M059J (cell line): ENCODE measurements at places on chromosomes 12 and 14.

DNA sequence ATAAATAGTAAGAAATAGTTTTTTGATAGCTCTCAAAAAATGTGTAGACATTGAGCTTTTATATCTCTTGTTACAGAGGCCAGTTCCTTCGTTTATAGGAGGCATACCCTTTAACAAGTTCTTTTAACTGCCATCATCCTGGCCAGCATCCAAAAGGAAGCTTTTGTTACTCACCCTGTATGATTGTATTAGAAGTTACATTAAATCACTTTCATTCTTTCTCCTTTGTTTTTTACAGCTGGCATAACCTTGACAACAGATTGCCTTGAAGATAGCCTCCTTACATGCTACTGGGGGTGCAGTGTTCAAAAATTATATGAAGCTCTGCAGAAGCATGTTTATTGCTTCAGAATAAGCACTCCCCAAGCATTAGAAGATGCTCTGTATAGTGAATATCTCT is 20.1 kb downstream of the CGRRF1 start:
- DNase-seq, result peak; percentile 70

- no peak for DNase-seq
Measured at GRCh38 chr12:113112043-113112899, 23.3 kb downstream of the RASAL1 start.

DNA sequence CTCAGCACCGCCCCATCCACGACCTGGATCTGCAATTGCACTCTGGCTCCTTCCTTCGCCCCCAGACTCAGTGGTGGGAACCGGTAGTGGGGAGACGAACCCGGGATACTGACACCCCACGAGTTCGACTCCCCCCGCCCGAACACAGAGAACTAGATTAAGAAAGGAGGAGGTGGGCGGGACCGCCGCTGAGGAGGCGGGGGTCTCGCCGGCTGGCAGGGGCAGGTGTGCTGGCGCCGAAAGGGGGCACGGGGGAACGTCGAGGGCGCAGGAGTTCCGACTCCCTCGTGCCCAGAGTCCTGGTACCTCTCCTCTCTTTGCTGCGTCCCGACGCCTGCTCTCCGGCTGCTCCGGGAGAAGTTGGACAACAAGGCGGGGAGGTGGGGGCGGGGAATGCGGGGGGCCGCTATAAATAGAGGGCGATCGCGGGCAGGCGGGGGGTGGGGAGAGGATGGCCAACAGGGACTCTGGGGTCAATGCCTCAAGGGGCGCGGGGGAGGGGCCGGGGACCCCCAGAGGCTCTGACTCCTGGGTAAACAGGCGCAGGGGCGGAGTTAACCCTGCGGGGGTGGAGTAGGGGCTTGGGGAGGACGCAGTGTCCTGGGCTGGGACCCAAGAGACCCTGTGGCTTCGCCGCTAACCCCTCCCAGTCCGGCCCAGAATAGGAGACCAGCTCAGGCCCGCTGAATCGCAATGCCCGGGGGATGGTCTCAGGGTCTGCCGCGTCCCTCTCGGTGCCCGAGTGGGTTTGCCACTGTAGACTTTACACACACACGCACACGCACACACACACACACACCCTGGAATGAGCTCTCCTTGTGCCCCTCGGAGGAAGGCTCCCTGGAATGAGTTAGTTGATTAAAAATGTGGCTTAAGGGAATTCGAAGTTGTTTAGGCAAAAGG is 761 bp upstream of the NDRG2 start:
- no peak for DNase-seq

DNA sequence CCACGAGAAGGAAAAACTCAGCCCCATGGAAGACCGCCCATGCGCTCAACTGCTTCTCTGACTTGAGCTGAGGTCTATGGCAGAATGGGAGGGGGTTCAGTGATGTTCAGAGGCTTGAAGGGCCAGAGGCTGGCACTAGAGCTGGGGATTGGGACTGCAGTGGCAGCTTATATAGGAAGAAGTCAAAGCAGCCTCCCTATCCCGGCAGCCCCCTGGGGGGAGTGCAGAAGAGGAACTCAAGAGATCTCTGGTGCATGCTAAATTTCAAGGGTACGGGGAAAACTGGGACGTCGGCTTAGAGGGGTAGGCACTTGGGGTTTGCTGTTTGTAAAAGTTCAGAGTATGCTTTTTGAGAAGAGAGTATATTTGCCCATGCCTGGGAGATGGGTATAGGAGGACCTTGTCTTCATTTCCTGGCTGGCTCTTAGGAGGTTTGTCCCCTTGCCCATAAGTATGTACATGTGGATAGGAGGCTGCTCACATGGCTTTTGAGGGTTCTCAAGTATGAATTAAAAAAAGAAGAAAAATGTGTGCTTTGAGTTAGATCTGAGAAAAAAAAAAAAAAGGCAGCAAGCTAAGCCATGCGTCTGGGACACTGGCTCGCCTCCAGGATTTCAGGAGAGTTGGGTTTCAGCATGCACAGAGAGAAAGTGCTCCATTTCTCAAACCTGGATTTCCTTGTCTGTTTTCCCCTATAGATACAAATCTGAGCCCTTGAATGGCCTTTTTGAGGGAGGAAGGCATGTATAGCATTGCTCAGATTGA is 3.2 kb upstream of the MEG3 start:
- no peak for DNase-seq

- DNase-seq, result peak; percentile 45
Measured at GRCh38 chr12:46266382-46266791, 2.5 kb downstream of the SLC38A1 start.

DNA sequence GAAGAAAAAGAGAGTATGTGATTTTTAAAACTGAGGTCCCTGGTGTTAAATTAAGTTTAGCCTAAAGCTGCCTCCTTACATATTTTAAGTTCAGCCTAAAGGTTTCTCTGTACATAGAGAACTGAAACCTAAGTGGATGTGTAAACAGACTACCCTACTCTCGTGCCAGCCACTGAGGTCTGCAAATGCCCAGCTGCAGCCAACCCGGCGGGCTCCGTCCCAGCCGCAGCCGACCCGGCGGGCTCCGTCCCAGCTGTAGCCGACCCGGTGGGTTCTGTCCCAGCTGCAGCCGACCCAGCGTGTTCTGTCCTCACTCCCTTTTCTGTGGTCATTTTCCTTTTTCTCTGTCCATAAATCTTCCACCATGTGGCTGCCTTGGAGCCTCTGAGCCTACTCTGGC is 97.2 kb upstream of the SFSWAP start:
- no peak for DNase-seq
